CD4-positive, alpha-beta memory T cell (primary cell): ENCODE measurements at places on chromosomes 11 and 22.

DNA sequence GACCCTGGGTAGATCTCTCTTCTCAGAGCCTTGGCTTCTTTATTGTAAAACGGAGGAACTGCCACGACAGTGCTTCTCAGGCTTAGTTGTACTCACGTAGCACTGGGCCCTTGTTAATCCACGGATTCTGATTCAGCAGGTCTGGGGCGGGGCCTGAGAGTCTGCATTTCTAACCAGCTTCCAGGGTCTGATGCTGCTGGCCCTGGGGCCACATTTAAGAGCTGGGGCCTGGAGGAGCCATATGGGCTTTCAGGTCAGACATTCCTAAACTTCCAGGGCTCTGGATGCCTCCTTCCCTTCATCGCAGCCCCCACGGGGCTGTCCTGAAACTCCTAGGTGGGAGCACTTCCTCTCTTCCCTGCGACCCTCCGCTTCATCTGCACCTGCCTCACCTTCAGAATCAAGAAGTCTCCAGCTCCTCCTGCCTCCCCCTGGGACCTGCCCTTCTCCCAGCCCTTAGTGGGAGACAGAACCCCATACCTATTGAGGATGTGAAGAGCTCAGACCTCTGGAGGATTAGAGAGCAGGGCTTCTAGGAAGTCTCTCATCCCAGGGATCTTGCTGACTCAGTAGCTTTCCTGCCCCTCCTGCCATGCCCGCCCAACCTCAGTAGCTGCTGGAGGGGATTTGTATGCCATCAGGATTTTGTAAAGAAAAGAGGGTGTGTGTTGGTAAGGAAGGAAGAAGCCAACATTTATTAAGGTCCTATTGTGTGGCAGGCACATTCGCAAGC lies 92.5 kb downstream of the LRRC32 start:
- no peak for DNase-seq

DNA sequence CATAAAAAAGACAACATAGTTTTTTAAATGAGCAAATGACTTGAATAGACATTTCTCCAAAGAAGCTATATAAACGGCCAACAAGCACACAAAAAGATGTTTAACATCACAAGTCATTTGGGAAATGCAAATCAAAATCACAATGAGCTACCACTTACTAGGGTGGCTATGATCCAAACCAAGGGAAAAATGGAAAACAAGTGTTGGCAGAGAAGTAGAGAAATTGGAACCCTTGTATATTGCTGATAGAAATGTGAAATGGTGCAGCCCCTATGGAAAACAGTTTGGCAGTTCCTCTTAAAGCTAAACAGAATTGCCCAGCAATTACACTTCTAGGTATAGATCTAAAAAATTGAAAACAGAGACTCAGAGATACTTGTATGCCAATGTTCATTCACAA lies 29.0 kb downstream of the PAMR1 start:
- DNase-seq = no peak

DNA sequence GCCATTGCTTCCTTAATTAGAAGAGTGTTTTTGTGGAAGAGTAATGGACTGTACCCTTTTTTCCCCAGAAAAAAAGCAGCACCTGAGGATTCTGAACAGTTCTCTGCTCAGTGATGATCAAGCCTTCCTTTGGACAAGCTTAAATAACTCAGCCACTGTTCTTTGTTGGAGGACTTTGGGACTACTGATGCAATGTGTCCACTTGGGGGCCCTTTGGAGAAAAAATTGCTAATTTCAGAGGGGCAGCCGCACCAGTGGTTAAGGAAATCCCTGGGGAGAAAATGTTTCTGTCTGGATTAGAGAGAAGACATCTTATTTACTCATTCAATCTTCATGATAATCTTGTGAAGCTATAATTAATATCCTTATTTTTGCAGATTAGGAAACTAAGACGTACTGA lies 5.3 kb upstream of the KMT2A start:
- DNase-seq = no peak

DNA sequence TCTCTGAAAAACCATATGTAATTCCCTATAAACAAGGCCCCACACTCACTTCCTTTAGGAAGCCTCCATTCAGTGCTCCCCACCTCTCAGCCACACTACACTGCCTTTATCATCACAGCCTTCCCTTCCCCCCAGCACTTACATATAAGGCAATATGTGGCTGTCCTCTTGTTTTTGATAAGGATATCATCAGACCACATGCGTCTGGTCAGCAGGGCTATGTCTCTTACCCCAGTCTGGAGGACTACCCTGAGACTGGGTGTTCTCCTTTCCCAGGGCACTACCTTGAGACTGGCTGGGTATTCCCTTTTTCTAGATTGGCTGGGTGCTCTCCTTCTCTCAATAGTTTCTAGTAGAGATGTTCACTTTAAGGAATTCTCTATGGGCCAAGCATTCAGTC lies 7.8 kb downstream of the KCNE3 start:
- no peak for DNase-seq

- no peak for DNase-seq
Observed at GRCh38 chr11:76856571-76856970, 4.1 kb upstream of the ACER3 start.

DNA sequence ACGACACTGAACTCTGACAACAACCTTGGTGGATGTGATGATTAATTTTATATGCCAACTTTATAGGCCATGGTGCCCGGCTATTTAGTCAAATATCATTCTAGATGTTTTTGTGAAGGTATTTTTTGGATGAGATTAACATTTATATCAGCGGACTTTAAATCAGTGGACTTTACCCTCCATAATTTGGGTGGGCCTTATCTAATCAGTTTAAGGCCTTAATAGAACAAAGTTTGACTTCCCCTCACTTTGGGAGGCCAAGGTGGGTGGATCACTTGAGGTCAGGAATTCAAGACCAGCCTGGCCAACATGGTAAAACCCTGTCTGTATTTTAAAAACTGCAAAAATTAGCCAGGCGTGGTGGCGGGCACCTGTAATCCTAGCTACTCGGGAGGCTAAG lies 4.0 kb downstream of the PRCP start:
- DNase-seq = no peak

- no peak for DNase-seq
Observed at GRCh38 chr11:36062796-36063365, 119.0 kb downstream of the LDLRAD3 start.

DNA sequence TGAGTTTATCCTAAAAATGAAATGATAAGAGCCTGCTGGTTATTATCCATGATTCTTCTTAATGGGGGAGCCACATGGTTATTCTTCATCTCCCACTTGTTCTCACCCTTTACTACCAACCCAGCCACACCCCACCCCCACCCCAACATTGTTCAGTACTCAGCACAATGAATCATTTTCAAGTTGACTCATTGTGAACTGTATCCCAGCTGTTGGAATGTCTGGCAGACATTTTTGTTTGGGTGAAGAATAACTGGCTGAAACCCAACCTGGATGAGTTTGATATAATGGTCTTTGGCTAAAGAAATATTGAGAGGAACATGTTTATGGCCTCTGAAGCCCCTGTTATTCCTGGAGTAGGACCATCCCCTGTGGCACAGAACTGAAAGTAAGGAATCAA lies 136.2 kb downstream of the ELP4 start:
- no peak for DNase-seq

- DNase-seq = no peak
Observed at GRCh38 chr22:44869196-44869595, 116.8 kb downstream of the ARHGAP8 start.

GRCh38 chr11:105070306-105070705 lies 25.2 kb upstream of the CARD16 start:
- peak; percentile 7 for DNase-seq

GRCh38 chr11:131430473-131431208 lies 60.2 kb downstream of the NTM start:
- DNase-seq = no peak

DNA sequence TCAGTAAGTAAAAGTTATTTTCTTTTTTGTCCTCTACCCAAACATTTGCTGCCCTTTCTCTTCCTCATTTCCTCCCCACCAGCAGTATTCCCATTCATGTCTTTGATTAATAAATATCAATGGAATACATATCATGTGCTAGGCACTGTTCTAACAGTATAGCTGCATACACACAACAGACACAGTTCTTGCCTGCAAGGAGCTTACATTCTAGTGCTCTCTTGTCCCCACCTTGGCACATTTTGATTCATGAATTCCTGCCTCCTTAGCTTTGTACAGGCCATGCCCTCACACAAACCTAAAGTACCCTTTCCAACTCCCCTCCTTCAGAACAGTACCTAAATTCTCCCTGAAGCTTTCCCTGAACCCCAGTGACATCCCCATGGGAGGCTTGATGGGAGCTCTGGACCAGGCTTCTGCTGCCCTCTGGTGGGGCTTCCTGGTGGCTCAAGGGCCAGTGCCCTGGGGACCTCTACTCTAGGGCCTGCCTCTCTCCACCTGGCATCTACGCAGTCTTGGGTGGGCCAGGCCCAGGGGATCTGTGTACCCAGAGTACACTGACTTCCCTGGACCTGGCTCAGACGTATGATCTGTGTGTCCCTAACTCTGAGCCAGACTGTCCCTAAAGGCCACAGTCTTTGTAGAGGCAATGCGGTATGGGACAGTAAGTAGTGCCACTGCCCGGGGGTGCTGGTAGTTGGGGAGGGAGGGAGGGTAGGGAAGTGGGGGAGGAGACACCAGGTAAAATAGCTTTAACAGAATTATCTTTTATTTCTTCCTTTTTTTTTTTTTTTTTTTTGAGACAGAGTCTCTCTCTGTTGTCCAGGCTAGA lies 14.1 kb downstream of the RPS13 start:
- DNase-seq = peak; percentile 12

DNA sequence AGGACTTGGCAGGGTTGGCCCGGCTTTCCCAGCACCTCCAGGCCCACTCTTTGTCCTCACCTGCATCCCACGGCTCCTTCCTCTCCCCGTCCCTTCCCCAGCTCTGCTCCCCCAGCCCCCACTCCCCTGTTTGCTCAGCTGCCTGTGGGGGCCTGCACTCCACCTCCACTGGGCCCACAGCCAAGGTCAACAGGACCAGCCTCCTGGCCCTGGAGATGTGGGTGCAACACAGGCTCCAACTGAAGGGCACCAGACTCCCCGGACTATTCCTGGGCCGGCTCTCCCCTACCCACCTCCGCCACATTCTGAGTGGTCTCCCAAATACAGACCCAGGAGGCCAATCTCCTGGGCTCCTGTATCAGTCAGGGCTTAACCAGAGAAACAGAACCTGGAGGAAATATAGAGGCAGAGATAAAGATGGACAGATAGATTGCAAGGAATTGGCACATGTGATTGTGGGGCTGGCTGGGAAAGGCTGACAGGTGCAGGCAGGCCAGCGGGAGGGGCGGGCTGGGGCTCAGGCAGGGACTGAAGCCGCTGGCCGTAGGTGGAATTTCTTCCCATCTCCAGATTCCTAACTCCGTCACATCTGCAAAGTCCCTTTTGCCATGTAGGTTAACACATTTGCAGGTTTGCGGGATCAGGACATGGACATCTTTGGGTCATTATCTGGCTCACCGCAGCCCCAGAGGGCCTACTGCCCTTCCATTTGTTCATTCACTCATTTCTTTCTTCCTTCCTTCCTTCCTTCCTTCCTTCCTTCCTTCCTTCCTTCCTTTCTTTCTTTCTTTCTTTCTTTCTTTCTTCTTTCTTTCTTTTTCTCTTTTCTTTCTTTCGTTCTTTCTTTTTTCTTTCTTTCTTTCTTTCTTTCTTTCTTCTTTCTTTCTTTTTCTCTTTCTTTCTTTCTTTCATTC lies 45.8 kb upstream of the MYH9 start:
- no peak for DNase-seq

- DNase-seq = no peak
Observed at GRCh38 chr11:3703383-3703782, 32.2 kb upstream of the CHRNA10 start.

DNA sequence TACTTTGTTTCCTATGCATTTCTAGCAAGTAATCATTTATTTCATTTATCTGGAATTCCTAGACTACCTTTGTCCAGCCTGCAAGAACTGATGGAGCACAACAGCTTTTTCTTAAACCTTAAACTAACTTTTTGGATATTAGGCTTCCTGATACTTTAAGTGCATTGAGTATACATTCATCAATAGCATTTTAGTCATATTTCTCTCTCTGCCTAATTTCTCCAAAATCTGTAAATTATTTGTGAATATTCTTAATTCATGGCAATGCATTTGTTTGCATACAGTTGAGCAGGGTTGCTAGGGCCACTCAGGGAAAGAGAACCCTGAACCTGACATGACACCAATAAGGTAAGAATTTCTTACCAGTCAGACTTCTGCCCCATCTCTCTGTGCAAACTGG lies 29.1 kb upstream of the APLNR start:
- no peak for DNase-seq

DNA sequence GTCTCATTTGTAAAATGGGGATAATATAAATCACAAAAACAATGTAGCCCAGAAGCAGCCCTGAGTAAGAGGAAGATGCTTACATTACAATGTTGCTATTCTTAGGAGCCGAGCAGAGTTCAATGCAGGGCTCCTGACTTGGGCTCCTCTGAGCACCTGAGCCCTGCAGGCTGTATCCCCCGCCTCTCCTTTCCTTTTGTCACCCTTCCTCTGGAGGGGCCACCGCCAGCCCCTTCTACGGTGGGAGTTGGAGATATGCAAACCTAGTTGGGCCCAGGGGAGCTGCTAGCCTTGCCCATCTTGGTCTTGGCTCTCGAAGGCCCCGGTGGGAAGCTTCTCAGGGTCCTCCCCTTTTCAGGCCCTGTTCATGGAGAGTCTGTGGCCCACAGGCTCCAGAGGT lies 8.4 kb upstream of the CSNK1E start:
- no peak for DNase-seq

GRCh38 chr22:31082606-31083376 lies 1.7 kb downstream of the SMTN start:
- DNase-seq = peak; percentile 29

- DNase-seq = no peak
Observed at GRCh38 chr11:18676803-18677202, 21.8 kb upstream of the TMEM86A start.

DNA sequence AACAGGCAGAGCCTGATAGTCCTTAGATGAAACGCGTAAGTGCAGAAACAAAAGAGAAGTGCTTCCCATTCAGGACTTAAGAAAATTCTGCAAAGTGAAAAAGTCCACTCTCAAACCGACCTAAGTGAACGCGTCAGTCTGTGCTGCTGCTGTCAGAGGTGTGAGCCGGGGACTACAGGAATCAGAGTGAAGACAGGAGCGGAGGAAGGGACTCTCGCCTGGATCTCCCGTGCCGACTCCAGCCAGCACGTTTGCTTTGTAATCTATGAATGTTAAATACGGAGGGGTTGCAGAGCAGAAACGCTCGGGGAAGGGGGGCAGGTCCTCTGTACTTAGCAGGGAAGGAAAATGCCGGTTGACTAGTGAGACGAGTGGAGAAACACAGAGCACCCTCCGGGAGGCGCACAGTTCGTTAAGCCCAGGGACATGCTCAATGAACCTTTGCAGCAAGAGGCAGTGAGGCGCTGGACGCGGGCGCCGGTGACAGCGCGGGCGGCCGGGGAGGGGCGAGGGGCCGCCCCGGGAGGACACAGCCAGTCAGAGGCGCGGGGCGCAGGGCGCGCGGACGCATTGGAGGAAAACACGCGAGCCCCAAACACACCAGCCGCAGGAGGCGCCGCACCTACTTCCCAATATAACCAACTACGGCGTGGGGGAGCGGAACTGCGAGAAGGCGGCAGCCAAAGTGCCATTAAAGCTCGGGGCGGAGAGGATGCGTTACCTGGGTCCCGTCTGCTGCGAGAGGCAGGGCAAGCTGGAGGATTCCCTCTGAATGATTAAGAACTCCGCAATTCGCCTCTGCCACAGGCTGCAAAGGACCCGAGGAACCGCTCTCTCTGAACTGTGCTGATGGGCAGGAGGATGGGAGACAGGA lies at the start of gene CNTN5:
CNTN5 (plus strand) TSS at position 598 of the 874 bp plus-strand sequence.
- DNase-seq = no peak
